ENCODE measurements at places on chromosomes 1 and 21. TPM values are rescaled to one million over a fixed set of nuclear protein-coding genes. Genes with fewer than 3 reads are reported as not detected.

DNA sequence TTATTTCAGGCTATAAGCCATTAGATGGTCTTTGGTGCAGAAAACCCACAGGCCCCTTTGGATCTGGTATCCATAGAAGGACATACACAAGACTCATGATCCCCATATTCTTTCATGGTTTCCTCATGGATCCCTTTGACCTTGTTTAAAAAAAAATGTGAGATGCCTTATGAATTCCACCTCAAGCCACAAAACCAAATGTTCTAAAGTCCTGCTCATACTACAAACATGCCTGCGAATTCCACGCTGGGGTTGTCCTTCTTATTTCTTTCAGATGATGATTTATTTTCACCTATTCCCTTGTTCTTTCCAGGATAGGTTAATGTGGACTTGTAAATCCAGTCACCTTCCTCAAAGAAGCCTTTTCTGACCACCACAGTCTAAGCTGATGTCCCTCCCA is 256.9 kb upstream of the DPYD start:
- DNase-seq: no peak

DNA sequence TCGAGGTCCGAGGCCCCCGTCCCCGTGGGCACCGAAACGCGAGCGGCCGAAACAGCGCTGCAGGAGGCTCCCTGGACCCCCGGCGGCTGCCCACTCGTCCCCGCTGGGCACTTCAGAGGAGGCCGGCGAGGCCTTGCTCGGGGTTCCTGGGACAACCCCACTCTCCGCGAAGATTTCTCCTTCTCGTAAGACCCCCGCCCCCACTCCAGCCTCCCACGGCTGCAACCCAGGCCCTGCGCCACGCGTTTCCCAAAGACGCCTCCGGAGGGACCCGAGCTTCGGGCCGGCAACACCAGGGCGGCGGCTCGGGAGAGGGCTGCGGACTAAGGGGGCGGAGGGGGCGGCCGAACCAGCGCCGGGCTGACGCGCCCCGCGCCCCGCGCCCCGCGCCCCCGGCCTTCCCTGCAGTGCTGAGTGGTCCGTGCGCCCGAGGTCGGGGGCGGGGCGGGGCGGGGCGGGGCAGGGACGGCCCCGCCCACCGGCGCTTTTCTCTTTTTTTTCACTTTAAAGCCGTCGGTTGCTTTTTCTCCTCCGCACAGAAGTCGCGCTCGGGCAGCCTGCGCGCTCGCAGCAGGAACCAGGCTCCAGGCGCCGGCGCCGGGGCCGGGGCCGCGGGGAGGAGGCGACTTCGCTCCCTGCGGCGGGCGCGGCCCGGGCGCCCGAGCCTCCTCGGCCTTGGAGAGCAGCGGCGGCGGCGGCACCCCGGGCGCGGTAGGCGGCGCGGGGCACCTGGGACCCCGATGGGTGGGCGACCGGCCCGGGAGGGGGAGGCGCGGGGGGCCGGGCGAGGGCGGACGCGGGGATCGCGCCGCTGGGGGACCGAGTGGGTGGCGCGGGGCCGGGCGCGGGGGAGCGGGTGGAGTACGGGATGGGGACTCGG is at the start of gene SPSB1:
Gene SPSB1 (plus strand): TSS at position 534 of the 880 bp plus-strand sequence. CDS start 62,998 bp downstream, outside the sequence.
- DNase-seq: no peak

DNA sequence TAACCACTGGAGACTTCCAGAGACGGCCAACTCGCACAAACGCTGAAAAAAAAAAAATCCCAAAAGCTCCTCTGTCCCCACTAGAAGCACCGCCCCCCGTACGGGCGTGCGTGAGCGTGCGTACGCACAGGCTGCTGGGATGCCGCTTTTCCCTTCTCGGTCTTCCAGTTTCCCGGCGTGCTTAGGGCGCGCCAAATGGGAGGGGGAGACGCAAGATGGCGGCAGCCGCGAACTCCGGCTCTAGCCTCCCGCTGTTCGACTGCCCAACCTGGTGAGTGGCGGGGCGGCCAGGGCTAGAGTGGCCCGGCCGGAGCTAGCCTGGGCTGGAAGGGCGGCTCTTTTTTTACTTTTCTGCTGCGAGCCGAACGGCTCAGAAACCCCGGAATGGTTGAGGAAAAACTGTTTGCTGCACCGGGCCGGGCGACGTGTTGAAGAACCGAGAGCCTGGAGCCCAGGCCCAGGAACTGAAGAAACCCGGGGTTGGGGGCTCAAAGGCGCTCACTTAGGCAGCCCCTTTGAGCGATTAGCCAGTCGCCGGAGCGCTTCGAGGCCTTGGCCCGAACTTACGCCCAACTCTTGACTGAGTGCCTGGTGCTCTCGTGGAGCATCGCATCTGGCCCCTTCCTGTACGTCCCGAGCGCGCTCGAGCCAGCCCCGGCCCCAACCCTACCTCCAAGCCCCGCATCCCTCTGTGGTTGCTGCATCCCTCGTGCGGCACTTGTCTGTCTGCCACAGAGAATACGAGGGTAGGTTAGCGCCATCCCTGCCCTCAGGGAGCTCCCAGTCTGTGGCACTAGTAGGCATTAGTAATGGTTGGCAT is at the start of gene PPP1R8:
Gene PPP1R8 (plus strand): TSS at position 162 of the 820 bp plus-strand sequence. CDS start 54 bp downstream, at position 216.
- peak; percentile 95 for DNase-seq

DNA sequence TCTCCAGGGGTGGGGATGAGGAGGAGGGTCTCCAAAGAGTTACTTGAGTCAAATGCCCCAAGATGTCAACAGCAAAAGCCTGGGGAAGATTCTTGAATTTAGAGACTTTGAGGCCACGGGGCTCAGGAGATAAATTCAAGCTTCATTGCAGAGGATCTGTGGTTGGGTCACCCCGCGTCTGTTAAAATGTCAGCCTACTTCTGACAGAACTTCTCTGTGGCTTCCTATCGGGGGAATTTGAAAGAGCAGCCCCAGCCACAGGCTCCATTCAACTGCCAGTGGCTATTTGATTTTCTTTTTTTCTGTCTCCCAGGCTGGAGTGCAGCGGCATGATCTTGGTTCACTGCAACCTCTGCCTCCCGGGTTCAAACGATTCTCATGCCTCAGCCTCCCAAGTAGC is 62.5 kb upstream of the EFHD2 start:
- no peak for DNase-seq

DNA sequence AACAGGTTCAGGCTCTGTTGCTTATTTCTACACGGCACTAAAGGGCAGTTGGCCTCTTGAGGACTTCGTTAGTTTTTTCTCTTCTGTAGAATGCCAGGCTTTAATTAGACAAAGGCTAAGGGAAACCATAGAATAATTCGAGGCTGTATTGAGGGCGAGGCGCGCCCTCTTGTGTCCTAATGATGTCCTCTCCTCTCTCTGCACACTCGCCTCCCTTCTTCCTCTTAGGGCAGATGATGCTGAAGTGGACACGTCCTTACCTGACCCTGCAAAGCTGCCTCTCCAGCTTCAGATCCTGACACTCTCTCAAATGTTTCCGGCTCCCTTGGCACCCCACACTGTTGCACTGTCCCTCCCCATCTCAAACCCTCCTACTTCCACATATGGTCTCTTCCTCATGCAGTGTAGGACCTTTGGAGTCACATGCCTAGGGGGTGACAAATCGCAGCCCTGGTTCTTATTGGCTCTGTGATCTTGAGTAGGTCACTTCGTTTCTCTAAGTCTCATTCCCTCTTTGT is 1.9 kb upstream of the ZSCAN20 start:
- peak; percentile 77 for DNase-seq

- DNase-seq: no peak
These were observed 16.2 kb downstream of the WDR47 start for GRCh38 chr1:109025694-109026093.

- no peak for DNase-seq
These were observed 77.4 kb downstream of the ACBD6 start for GRCh38 chr1:180424848-180425457.

DNA sequence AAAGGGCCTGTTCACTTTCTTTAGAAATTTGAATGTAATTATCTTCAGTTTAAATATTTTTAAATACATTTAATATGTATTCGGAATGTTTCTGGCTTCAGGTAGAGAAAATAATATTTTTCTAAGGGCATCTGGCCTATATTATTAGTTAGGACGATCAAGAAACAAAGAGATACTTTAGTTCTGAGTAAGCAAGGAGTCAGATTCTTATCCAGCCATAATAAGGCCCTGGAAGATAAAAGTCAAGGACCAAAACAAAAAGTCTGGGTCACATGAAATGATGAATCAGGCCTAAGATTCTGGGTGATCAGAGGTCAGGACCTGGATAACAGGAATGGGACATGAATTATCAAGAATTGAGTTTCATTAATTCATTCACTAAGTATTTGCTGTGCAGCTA is 6.3 kb downstream of the PHC2 start:
- no peak for DNase-seq

GRCh38 chr1:159933347-159933746 is 8.0 kb upstream of the TAGLN2 start:
- DNase-seq: no peak

DNA sequence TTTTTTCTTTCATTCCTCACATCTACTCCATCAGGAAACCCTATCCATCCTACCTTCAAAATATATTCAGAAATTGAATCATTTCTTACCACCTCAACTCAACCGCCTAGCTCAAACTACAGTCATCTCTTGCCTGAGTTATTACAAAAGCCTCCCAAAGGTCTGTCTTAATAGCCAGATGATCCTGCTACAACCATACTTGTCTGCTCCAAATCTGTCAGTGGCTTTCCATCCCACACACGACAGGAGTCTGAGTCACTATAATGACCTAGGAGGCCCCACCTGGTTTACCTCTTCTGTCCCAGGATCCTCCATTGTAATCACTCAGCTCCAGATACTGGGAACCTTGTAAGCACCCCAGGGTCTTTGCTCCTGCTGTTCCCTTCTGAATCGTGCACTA is 37.1 kb upstream of the IL12RB2 start:
- no peak for DNase-seq

DNA sequence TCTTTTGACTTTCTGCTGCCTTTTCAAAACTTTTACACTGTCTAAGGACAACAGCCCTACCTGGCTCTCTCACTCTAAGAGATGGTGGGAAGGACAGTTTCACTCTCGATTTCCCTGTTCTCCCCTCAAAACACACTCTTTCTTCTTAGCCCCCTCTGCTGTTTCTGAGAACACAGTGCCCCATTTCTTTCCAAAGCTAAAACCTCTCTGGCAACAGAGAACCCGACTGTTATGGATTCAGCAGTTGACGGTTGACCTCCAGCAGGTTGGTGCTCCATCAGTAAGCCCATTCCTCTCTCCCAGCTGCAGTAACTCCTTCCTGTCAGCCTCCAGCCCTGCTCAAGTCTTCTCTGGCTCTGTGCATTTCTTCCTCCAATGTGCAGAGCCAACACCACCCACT is 88.2 kb upstream of the ABCD3 start:
- no peak for DNase-seq

DNA sequence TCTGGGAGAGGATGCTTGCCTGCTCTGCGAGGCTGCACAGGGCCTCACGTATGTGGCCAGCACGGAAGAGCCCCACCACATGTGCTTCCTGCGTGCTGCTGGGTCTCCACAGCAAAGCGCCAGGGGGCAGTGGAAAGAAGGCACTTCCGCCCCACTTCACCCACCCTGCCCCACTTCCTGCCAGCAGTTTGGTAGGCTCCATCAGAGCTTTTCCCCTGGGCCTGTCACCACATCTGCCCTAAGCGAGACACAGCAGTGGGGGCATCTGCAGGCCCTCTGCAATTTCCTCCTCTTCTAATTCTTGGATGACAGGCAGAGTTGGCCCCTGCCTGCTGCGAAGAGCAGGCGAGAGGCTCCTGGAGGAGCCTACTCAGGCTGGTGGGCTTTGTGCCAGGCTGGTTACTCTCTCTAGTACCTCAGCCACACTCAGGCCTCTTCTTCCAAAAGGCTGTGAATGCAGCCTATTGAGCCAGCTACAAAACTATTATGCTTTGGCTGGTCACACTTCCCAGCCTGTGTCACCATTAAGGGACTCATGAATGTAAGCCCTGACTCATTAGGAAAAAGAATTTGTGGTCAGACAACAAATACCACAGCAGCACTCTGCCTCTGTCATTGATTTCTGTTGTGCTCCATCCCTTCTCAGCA is 25.0 kb downstream of the CD244 start:
- DNase-seq: no peak

DNA sequence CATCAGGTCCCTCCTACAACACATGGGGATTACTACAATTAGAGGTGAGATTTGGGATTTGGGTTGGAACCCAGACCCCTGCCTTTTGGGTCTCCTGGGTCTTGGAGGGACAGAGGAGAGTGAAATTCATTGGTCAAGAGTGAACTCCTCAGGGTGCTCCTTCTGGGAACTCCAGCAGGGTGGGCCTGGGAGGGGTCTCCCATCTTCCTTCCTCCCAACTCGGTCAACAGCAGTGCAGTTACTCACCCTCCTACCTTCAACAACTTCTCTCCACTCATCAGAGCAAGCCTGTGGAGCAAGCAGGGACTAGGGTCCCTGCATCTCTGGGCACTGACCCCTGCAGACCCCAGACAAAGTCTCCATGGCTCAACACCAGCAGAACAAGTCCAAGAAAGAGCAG is 89.3 kb upstream of the TMPRSS2 start:
- no peak for DNase-seq

- no peak for DNase-seq
These were observed 897.2 kb downstream of the ADGRL2 start for GRCh38 chr1:82697965-82698364.

DNA sequence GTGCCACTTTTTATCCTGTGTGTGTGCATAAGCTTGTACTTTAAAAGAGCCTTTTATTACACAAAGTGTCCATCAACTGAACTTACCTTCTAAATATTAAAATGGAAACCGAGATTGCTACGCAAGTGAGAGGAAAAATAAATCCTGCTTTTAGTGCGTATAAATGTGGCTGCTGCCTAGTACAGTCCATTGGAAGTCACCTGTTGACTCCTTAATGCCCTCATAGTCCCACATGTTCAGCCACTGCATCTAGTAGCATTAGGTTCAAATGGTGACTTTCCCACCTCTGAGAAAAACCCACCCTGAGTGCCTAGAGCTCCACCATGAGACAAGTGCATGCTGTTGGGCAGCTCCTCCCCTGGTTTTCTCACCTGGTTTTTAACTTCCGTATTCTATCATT is 53.0 kb downstream of the LHX4 start:
- no peak for DNase-seq

Gene UBXN10
- polyA plus RNA-seq: 0.15 TPM

Gene COL6A2
- 533 TPM for polyA plus RNA-seq

Gene ARHGEF16
- 0.80 TPM for polyA plus RNA-seq

Gene SLX9
- 23.4 TPM for polyA plus RNA-seq

Gene DMRTA2
- polyA plus RNA-seq: 0.05 TPM

Gene MYBPH
- 278 TPM for polyA plus RNA-seq

Gene CCDC17
- polyA plus RNA-seq: 1.4 TPM

Data from forelimb muscle (tissue), 1 donor.